CD4-positive, alpha-beta T cell treated with Interleukin-4 for 1 hour (primary cell): ENCODE measurements at places on chromosomes 16 and 17.
A peak's percentile ranks its signal among the peaks of the same experiment; 100 is the strongest.

- DNase-seq = no peak
Measured at GRCh38 chr17:45098081-45098868, 34.0 kb downstream of the PLCD3 start.

- peak; percentile 55 for DNase-seq
Measured at GRCh38 chr17:32275060-32276042, 9.7 kb downstream of the RHBDL3 start.

GRCh38 chr17:75512926-75513640 lies 2.3 kb downstream of the CASKIN2 start:
- DNase-seq = no peak

- DNase-seq = peak; percentile 51
Measured at GRCh38 chr17:43907998-43908721, 824 bp upstream of the MPP2 start.

GRCh38 chr16:86771506-86772460 lies 193.4 kb downstream of the FOXL1 start:
- no peak for DNase-seq

DNA sequence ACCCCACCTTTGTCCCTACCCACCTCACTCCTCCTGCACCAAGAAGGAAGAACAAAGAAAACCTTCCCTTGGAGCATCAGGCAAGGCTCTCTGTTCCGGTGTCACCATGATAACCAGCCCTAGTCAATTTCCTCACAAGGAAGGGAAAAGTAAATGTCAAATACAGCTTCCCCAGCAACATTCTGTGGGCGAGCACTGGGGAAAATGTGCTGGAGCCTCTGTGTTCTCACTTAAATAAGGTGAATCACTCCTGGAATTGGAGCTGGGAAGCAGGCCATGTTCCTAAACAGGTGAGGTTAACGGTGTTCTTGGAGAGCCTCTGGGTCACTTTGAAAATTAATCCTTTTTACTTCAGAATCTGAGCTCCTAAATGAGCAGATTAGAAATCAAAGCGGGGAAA lies 427.9 kb upstream of the ERCC4 start:
- DNase-seq = no peak
